ENCODE measurements at places on chromosomes 2 and 18.

DNA sequence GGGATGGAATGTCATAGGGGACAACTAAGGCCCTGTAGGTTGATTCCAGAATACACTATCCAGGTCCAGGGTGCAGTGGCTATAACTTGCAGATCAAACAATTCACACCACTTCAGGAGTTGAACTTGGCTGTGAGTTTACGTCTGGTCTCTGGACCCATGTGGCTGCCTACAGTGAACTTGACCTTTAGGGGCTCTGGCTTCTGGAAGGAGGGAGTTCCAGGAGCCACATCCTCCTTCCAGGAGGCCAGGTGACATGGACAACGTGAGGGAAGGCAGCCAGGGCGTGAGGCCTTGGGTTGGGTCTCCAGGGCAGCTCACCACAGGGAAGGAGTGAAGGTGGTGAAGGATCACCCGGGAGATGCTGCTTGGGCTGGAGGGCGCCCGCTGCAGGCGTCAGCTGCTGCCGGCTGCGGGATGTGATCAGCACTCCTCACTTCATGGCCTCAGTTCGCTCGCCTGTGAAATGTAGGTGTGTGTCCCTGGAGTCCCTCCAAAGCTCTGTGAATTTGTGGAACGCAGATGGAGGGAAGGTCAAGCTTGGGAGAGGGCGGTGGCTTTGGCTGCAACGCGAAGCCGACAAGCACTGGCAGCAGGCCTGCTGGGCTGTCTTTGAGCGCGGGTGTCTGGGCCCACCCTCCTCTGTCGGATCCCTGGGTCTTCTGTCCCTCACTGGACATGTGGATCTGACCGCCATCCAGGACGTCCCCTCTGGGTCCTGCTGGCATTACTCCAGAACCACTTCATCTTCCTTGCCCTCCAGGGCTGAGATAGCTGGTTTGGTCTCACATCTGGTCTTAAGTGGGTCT lies 146.5 kb downstream of the GLI2 start:
- no peak for DNase-seq

DNA sequence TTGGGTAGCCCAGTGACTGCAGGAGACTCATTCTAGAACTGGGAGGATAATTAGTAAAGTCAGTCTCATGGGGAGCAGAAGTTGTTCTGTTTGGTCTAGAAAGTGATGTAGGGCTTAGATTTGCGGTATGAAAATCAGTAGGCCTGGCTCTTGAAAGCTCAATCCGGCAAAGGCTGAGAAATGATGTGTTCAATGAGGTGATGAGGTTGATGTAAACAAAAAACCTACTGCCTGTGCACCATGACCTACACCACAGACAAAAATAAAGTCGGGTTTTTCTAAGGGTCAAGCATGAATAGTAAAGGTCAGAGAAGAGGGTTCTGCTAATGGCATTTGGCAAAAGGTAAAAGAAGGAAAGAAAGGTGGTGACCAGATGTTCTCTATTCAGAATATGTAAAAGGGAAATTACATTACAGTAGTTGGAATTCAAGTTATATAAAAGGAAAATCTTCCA lies 80.8 kb upstream of the COL5A2 start:
- DNase-seq, result no peak

DNA sequence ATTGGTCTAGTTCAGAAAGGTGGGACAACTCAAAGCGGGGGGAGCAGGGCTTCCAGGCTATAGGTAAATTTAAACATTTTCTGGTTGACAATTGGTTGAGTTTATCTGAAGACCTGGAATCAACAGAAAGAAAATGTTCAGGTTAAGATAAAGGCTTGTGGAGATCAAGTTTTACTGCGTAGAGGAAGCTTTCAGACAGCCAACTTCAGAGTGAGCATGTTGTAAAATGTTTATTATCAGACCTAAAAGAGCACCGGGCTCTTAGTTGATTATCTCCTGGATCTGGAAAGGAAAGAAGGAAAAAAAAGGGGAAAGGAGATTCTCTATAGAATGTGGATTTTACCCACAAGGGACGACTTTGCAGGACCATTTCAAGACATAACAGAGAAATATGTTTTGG lies 227.0 kb upstream of the SH3BP4 start:
- DNase-seq, result no peak

GRCh38 chr2:108965540-108966289 lies 23.3 kb downstream of the EDAR start:
- DNase-seq, result no peak

GRCh38 chr2:23273786-23274185 lies 111.2 kb upstream of the KLHL29 start:
- no peak for DNase-seq

- peak; percentile 18 for DNase-seq
Measured at GRCh38 chr2:7016601-7017211, 99.5 kb downstream of the RNF144A start.

DNA sequence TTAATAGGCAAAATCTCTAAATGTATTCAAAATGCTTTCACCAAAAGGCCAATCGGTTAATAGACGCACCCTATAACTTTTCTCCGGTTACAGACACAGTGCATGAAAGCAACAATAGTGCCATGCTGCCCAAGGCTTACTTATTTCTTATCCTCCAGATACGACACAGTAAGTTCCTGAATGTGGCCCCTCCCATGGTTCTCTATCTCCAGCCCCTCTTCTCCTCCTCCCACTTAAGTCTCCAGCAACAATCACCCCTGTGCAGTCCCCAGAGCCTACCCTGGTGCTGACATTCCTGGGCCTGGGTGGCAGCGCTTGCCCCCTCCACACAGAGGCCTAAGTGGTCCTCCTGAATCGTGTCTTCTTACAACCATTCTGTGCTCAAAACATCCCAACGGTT lies 3.6 kb downstream of the KIDINS220 start:
- DNase-seq, result no peak

- no peak for DNase-seq
Measured at GRCh38 chr2:31932589-31932988, 78.2 kb downstream of the MEMO1 start.

- DNase-seq, result no peak
Measured at GRCh38 chr2:30971231-30972025, 164.2 kb upstream of the CAPN13 start.

DNA sequence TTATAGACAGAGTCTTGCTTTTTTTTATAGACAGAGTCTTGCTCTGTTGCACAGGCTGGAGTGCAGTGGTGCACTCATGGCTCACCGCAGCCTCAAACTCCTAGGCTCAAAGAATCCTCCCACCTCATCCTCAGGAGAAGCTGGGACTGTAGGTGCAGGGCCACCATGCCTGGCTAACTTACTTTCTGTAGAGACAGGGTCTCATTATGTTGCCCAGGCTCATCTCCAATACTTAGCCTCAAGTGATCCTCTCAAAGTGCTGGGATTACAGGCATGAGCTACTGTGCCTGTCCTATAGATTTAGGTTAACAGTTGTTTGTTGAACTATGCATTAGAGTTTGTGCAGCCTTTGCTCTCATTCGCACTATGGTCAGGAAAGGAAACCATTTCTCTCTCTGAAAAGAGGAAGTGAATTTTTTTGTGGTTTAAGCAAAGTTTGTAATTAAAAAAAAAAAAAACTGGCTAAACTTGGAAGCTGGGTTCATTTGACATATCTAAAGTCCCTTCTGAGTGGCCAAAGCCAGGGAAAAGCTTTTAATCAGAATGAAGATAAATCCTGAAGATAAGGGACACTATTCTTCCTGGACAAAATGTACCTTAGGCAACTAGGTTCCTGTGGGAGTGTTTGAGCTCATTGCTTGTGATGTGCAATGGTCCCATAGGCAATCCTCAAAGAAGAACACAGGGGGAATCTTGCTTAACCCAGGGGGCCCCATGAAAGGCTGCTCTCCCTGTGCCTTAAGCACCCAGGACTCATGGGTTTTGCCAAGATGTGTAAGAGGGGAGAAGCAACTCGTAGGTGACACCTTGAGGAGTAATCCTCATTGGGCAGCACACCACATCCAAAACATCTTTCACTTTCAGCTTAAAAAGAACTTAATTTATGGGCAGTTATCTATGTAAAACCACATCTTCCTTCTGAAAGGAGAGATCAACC lies 201.7 kb downstream of the MREG start:
- DNase-seq, result no peak

- DNase-seq, result no peak
Measured at GRCh38 chr2:217950401-217950871, 52.4 kb downstream of the TNS1 start.

DNA sequence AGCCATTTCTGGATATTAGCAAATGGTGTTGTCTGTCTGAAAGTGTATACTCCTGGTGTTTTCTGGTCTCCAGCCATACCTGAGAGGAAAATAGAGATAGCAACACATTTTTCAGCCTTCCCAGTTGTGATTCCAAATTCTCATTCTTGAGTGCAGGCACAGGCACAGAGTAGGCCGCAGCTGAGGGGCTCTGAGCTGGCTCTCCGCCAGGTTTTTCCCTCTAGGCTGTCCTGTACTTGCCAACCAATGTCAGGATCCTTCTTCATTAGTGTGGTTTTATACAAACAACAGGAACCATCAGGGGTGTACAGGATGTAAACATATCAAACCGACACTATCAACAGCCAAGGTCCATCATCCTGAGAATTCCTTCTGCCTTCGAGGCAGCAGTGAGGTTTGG lies 1733.6 kb upstream of the CELF4 start:
- no peak for DNase-seq

DNA sequence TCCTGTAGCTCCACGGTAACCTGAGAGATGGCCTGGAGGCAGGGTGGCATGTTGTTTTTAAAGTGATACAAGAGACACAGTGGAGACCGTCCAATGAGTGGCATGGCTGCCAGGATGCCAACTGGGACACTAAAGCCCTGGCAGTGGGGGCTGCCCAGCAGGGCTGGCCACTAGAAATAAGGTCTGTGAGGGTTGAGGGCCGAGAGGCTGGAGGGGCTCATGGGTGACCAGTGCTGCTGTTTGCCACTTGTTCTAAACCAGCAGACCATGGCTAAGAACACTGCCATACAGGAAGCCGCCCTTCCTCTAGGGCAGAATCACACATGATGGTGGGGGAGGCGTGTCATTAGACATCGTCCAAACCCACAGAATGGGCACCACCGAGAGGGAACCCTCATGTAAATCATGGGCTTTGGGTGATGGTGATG lies 71.9 kb downstream of the ALPK2 start:
- no peak for DNase-seq
